Cerebellum (tissue), 4 donors: ENCODE measurements at places on chromosomes 4 and X. TPM values are rescaled to one million over a fixed set of nuclear protein-coding genes. Genes with fewer than 3 reads are reported as not detected.
A peak's percentile ranks its signal among the peaks of the same experiment; 100 is the strongest.

The ASB9 gene
- total RNA-seq = 1.3 TPM

DNA sequence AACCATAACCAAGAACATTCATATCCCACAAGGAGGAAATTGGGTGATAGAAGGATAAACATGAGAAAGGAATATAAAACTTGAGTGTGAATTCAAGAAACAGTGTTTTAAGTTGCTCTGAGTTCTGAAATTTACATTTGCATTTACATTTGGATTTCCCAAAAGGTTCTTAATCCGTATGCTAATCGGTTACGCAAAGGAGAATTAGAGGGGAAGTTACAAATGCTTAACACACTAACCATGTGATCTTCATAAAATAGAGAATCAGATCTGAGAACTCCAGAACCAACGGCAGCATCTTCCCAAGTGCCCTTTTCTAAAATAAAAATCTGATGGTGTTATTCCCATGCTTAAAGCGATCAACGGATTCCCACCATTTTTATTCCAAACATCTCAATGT lies 48.0 kb downstream of the PROM1 start:
- no peak for DNase-seq

GRCh38 chrX:3962511-3963311 lies 249.3 kb upstream of the PRKX start:
- DNase-seq = no peak

The FHDC1 gene
- 4.0 TPM for total RNA-seq

- no peak for DNase-seq
Observed at GRCh38 chr4:76641351-76641750, 206.3 kb downstream of the SHROOM3 start.

DNA sequence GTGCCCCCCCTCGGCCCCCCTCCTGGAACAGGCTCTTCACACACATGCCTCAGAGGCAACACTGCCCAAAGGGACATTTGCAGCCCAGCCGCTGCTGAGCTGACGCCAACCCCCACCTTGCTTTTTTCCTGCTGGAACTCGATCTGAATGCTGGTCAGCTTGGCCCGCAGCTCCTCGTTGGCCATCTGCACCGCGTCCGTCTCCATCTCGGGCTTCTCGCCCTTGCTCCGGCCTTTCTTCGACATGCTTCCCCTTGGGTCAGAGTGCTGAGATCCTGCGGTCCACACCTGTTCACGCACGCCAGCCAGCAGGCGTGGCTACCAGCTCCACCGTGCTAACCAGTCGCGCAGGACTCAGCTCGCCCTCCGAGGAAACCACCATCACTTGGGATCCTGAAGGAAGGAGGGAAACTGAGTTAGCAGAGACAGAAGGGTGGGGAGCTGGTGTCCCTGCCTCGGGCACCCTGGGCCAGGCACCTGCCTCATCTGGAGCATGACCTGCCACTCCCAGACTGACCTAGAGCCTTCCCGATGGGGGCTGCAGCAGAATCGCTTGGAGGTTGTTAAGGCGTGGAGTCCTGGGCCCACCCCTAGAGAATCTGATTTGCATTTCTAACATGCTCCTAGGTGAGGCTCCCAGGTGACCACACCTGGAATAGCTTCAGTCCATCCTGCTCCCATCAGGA lies 87.6 kb downstream of the JAKMIP1 start:
- peak; percentile 50 for DNase-seq

GRCh38 chrX:154908821-154909220 lies 22.7 kb downstream of the F8A1 start:
- DNase-seq = no peak

DNA sequence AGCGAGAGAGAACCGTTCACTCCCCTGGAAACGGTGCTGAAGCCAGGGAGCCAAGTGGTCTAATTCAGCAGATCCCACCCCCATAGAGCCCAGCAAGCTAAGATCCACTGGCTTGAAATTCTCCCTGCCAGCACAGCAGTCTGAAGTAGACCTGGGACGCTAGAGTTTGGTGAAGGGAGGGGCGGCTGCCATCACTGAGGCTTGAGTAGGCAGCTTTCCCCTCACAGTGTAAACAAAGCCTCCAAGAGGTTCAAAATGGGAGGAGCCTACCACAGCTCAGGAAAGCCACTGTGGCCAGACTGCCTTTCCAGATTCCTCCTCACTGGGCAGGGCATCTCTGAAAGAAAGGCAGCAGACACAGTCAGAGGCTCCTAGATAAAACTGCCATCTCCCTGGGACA lies 37.8 kb upstream of the CDS1 start:
- no peak for DNase-seq

The RAB9B gene
- 24.1 TPM for total RNA-seq

The PLP1 gene
- 74.2 TPM for total RNA-seq
